Keratinocyte (primary cell): ENCODE measurements at places on chromosomes 11 and 22.

DNA sequence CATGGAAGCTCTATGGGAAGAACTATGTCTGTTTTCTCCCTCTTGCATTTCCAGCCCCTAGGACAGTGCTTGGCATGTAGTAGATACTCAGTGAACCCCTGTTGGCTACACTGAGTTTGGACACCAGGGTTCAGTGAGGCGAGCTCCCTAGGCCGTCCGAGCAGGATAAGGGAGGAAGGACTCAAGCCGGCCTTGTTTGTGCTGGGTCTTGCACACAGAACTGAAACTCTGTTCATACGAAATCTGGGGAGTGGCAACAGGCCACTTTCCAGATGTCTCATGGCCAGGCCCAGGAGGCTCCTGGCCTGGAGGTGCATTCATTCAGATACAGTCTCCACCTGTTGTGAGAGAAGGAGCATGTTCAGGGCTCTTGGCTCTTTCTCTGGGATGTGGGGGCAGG, 23.6 kb upstream of the LMO1 start:
- DNase-seq, result no peak

GRCh38 chr22:48940266-48941032, 887.2 kb downstream of the BRD1 start:
- DNase-seq, result no peak

DNA sequence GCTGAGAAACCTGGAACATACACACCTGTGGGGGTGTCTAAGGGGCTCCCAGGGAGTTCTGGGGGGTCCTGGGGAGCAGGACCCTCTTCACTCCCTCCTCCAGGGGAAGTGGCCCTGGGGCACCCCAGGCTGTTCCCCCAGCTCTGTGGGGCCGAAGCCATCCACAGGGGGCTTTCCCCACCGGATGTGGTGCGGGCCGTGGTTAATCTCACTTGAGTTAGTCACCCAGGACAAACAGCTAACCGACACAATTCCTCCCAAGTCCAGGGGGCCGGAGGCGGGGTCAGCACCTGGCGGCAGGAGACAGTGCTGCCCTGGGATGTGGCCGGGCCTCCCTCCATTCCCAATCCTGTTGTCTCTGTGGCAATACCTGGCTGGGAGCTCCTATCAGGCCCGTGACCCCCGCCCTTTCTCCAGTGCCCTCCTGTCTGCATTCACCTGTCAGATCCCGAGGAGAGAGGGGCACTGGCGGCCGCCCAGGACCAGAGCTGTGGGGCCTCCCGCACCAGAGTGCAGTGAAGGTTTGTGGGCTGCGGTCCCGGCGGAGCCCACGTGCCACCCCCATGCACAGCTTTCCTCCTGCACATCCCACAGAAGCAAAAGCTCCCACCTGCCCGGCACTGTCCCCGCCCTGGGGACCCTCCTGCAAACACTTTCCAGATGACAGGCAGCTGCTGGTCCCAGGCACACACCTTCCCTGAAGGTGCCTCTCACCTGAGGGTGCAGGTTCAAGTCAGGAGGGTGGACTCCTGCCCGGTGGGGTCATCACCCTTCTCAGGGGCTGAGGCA, 5.2 kb upstream of the MUC5AC start:
- no peak for DNase-seq

DNA sequence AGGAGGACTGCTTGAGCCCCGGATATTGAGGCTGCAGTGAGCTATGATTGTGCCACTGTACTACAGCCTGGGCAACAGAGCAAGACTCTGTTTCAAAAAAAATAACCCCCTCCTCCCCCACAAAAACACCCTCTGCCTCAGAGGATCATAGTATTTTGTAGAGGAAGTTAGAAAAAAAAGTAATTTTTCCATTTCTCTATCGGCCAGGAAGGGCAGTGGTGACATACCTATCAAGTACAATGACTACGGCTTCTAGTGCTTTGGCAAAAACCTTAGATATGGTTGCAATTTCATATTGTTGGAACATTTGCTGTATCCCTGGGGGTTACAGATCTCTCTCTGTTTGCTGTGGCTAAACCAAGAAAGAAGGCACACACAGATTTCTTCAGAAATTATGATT, 28.9 kb downstream of the C2CD3 start:
- no peak for DNase-seq

DNA sequence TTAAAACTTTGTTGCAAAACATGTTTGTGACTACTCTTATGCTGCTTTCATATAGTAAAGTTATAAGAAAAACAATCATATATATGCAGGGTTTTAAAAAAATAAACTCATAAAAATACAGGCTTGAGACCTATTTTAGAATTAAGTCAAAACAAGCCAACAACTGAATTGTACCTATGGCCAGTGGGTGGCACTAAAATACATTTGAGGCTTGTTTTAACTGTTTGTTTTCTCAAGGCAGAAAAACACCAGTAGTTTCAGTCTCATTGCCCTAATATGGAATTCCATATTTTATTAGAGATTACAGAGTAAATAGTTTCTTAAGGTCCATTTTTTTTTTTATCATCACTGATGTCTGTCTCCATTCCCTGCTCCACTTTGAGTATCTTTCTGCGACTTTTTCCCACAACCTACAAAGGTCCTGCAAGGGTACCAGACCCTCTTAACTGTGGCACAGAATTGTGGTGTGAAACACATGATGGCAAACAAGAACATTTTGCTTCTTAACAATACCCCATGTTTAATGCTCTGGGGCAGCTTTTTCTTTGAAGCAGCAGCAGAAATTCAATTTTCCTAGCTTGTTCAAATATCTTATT, 8.5 kb upstream of the CCDC89 start:
- no peak for DNase-seq

DNA sequence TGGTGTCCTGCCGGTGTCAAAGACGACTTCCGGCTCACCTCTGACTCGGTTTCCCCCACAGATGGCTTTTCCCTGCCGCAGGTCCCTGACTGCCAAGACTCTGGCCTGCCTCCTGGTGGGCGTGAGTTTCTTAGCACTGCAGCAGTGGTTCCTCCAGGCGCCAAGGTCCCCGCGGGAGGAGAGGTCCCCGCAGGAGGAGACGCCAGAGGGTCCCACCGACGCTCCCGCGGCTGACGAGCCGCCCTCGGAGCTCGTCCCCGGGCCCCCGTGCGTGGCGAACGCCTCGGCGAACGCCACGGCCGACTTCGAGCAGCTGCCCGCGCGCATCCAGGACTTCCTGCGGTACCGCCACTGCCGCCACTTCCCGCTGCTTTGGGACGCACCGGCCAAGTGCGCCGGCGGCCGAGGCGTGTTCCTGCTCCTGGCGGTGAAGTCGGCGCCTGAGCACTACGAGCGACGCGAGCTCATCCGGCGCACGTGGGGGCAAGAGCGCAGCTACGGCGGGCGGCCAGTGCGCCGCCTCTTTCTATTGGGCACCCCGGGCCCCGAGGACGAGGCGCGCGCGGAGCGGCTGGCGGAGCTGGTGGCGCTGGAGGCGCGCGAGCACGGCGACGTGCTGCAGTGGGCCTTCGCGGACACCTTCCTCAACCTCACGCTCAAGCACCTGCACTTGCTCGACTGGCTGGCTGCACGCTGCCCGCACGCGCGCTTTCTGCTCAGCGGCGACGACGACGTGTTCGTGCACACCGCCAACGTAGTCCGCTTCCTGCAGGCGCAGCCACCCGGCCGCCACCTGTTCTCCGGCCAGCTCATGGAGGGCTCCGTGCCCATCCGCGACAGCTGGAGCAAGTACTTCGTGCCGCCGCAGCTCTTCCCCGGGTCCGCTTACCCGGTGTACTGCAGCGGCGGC, 5.5 kb downstream of the B3GNT6 start:
- no peak for DNase-seq

GRCh38 chr22:46256358-46256958, 6.4 kb upstream of the CDPF1 start:
- no peak for DNase-seq

DNA sequence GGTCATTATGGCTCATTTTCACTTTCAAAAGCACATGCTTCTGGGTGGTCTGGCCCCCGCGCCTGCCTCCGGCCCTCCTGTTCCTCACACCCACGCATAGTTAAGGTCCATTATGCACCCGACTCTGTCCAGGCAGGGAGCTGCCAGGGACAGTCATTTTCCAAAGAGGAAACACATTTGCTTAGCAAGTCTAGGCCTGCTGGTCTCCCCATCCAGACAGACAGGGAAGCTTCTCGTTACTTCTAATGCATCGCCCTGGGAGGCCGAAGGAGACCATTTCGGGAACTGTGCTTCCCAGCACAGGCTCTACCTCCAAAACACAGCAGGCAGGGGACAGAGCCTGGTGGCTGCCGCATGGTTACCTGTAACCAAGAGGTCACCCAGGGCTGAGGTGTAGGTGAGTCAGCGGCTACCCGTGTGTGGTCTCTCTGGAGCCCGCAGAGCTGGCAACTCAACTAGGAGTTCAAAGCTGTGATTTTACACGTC, 87.1 kb upstream of the SHANK2 start:
- no peak for DNase-seq

GRCh38 chr22:27150544-27150941, 493.2 kb downstream of the MIAT start:
- no peak for DNase-seq

GRCh38 chr11:128029219-128029722, 558.1 kb downstream of the ETS1 start:
- no peak for DNase-seq

DNA sequence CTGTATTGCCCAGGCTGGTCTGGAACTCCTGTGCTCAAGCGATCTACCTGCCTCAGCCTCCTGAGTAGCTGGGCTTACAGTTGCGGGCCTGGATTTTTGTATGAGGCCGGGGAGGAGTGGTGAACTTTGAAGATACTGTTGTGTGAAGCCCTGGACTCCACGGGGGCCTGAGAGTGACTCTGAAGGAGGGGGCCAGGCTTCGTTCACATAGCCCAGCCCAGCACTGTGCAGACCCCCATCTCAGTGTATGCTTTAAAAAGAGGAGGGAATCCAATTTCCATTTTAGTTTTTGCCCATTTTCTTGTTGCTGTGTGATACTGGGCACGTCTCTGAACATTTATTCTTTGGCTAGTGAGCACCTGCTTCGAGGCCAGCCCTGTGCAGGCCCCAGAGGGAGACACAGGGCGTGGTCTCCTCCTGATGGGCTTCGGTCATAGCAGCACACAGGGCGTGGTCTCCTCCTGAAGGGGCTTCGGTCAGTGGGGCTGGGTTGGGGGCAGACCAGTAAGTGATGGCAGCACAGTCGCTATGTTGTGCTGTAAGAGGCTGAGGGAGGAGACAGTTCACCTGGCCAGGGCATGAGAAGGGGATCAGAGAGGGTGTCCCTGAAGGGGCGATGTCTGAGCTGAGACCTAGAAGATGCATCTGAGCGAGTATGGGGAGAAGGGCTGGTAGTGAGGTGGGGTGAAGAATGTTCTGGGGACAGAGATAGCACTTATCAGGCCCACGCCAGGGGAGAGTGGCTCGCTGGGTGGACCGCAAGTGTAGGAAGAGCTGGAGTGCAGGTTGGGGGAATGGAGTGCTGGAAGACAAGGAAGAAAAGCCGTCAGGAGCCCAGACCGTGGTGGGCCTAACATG, 14.0 kb downstream of the SAMM50 start:
- no peak for DNase-seq
